ENCODE measurements at places on chromosomes 3 and 15. TPM values are rescaled to one million over a fixed set of nuclear protein-coding genes. Genes with fewer than 3 reads are reported as not detected.

DNA sequence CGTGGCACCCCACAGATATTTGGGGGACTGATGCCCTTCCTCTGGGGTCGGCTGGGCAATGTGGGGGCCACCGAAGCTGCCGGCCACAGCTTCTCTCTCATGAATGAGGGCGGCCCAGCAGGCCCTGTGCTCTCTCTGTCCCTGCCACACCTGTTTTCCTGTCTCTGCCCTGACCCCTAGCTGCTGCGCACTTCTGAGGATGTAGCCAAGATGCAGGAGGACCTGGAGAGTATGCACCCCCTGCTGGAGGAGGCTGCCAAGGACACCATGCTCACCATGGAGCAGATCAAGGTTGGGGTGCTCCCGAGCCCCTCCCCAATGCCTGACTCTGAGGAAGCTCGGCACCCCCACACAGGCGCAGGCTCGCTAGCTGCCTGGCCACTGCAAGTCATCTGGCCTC lies 59.7 kb downstream of the SEMA3G start:
- DNase-seq = no peak

The TTLL13 gene
- total RNA-seq = 0.17 TPM

The ZIC1 gene
- under 0.01 TPM for total RNA-seq

GRCh38 chr3:41489231-41489630 lies 289.9 kb downstream of the CTNNB1 start:
- DNase-seq = no peak

DNA sequence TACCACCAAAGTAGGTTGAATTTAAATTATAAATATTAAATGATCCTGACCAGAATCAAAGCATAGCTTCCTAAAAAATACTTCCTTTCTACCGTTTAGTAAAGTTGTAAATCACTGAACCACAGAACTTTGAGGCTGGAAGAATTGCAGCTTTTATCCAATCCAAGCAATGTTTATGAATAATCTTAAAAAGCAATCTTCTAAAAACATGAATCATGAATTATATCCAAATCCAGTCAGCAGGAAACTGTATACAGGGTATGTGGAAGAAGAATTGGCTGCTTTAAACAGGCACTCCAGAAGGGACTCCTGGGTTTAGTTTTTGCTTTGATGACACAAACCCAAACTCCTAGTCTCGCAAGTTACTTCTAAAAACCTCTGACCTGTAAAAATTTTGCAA lies 30.2 kb downstream of the HEG1 start:
- DNase-seq = no peak

DNA sequence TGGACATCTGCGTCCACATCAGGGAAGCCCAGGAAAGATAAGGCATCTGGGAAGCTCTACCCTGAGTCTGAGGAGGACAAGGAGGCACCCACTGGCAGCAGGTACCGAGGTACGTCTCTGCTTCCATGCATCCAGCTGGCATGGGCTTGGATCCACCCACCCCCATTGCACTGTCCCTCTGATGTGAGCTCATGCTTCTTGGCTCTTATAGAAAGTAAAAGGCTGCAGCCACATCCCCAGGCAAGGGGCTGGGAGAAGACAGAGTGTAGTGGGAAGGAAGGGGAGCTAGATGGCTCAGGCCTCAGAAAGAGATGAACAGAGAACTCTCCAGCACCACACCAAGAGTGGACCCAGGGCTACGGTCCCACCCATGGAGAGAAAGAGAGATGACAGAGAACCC lies 18.2 kb downstream of the PTH1R start:
- DNase-seq = no peak

GRCh38 chr3:109346770-109347295 lies 9.5 kb upstream of the DPPA4 start:
- DNase-seq = no peak

GRCh38 chr3:184347321-184348056 lies 10.1 kb downstream of the FAM131A start:
- no peak for DNase-seq

The ATXN7 gene
- 21.2 TPM for total RNA-seq

The SH2D7 gene
- not detected for total RNA-seq

The IQCF5 gene
- not detected for total RNA-seq

GRCh38 chr3:108669208-108669607 lies 79.7 kb downstream of the DZIP3 start:
- DNase-seq = no peak

- no peak for DNase-seq
Measured at GRCh38 chr3:31772272-31772671, 208.8 kb downstream of the OSBPL10 start.

The SLC12A8 gene
- 24.8 TPM for total RNA-seq

DNA sequence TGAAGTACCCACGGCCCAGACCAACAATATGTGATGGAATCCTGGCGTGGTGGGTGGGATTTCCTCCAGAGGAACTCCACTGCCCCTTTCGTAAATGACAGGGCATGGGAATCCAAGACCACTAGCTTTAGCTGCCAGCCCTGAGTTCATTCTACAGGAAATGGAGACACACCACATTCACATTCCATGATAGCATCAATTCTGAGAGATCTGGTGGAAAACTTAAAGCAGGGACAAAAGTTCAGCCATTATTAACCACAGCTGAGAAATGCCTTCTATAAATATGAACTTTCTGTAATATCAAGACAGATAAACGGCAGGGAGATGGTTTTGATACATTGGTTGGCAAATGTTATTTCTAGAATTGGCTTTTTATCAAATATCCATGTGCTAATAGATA lies 98.2 kb downstream of the FBN1 start:
- no peak for DNase-seq

DNA sequence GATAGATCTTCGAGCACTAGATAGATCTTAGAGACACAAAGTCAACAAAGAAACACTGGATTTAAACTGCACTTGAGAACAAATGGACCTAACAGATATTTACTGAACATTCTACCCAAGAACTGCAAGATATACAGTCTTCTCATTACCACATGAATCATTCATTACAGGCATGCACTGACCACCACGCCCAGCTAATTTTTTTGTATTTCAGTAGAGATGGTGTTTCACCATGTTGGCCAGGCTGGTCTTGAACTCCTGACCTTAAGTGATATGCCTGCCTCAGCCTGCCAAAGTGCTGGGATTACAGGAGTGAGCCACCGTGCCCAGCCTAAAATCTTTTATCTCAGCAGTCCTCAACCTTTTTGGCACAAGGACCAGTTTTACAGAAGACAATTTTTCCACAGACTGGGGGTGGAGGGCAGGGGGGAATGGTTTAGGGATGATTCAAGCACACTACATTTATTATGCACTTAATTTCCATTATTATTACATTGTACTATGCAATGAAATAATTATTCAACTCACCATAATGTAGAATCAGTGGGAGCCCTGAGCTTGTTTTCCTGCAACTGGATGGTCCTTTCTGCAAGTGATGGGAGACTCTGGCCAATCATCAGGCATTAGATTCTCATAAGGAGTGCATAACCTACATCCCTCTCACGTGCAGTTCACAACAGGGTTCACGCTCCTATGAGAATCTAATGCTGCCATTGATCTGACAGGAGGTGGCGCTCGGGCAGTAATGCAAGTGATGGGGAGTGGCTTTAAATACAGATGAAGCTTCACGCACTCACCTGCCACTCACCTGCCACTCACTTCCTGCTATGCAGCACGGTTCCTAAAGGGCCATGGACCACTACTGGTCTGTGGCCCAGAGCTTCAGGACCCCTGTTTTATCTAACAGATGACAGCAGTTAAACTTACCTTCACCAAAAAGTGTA lies 21.7 kb downstream of the CSNK1G1 start:
- peak; percentile 48 for DNase-seq

DNA sequence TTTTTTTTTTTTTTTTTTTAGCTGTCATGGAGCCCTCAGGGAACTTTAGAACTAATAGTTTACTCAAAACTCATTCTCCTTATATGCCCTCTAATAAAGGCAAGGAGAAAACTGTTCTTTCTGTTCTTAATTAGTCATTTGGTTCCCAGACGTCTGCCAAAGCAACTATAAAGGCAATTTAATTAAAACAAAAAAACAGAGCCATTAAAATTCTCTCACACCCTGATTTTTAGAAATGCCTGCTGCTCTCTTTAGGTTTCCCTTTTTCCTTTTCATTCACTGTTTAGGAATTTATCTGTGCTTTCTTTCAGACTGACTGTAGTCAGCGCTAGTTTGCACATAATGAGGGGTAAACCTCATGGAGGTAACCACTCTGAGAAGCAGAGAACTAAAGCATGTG lies 463.6 kb upstream of the THRB start:
- DNase-seq = no peak

GRCh38 chr3:159418571-159419526 lies 569.8 kb upstream of the IL12A start:
- DNase-seq = peak; percentile 40

DNA sequence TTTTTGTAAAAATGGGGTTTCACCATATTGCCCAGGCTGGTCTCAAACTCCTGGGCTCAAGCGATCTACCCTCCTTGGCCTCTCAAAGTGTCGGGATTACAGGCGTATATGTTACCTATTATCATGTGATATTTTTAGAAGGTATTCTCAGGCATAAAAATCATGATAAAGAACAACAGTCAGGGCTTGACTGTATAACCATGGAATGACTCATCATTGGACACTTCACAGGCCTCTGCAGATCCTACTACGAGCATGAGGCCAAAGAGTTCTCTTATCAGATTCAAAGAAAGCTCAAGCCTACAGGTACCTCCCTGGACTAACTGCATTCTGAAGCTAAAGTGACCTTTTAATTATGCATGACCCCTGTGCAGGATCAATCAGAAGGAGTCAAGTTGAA lies 91.7 kb upstream of the PRICKLE2 start:
- peak; percentile 73 for DNase-seq

GRCh38 chr3:197212290-197212689 lies 86.1 kb downstream of the DLG1 start:
- no peak for DNase-seq

GRCh38 chr15:57943171-57943570 lies 122.3 kb downstream of the ALDH1A2 start:
- no peak for DNase-seq

- no peak for DNase-seq
Measured at GRCh38 chr3:32584660-32585059, 14.0 kb upstream of the DYNC1LI1 start.

DNA sequence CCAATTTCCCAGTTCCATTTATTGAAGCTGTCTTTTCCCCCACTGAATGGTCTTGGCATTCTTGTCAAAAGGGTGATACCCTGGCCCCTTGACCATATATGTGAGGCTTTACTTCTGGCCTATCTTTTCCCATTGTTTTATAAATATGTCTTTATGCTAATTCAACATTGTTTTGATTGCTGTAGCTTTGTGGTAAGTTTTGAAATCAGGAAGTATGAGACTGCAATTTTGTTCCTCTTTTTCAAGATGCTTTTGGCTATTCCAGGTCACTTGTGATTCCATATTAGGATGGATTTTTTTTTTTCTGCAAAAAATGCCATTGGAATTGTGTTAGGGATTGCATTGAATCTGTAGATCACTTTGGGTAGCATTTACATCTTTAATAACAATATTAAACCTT lies 141.2 kb upstream of the MANF start:
- no peak for DNase-seq

The FAM81A gene
- total RNA-seq = 2.9 TPM

DNA sequence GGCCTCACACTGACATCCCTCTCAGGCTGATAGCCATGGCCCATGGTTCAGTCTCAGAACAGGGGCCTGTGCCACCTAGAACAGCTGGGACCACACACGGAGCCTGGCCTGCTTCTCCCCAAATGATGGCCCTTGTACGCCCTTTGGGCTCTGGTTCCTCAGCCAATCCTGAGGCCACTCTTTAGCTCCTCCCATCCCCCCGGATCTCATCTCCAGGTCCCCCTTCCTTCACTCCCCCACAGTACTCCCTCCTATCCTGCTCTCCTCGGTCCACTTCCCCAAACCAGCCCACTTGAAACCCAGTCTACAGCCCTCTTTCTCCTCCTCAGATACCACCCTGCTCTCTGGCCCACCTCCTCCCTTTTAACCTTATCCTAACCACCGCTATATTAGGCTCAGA lies 17.8 kb upstream of the ZFYVE19 start:
- DNase-seq = no peak

The ANKRD63 gene
- total RNA-seq = not detected

GRCh38 chr15:76795217-76795616 lies 109.9 kb downstream of the SCAPER start:
- DNase-seq = no peak

DNA sequence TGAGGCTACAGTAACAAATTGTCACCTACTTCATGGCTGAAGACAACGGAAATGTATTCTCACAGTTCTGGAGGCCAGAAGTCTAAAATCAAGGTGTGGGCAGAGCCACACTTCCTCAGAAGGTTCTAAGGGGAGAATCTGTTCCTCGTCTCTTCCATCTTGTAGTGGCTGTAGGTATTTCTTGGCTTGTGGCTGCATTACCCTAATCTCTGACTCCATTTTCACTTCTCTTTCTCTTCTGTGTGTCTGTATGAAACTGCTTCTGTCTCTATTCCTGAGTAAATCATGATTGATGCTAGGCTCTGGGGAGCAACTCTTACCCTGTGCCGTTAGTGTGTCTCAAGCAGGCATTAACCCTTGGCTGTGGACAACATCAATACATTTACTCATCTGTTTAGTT lies 164.7 kb downstream of the SQOR start:
- DNase-seq = no peak

DNA sequence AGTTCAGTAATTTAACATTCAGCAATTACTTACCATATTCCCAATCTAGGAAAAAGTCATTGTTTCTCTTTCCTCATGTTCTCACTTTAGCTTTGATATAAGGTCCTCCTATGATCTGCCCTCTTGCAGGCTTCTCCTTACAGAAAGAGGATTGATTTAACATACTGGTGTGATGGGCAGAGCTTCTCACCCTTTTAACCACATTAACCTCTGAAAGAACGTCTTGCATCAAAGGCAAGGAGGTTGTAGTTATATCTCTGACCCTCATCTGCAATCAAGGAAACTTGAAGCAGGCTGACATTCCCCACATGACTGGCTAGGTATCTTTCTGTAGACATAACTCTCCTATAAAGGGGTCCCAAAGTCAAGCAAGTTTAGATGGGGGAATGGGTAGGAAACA lies 39.5 kb downstream of the BTLA start:
- DNase-seq = no peak

The STXBP5L gene
- not detected for total RNA-seq

The OPA1 gene
- total RNA-seq = 60.4 TPM

- DNase-seq = no peak
Measured at GRCh38 chr15:29867241-29868000, 45.2 kb upstream of the TJP1 start.

DNA sequence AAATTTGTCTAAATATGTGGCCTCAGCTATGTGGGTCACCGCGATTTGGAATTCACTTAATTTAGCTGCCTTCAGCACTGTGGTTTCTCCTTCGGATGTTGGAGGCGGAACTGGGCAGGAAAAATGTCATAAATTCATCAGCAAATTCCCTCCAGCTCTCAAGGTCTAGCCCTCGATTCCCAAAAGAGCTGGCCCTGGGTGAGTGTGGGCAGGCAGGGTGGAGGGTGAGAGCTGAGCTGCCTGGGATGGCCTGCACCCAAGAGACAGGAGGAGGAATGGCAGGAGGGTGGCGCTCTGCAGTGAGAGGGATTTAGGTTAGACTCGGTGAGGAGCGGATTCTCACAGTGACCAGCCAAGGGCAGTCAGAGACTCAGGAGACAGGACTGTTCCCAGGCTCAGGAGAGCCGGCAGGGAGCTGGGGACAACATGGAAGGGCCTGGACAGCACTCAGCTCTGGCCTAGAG lies 57.1 kb downstream of the FEM1B start:
- no peak for DNase-seq
